ENCODE measurements at places on chromosomes 3 and 15. TPM values are rescaled to one million over a fixed set of nuclear protein-coding genes. Genes with fewer than 3 reads are reported as not detected.

- H3K27me3 ChIP-seq = no peaks in the 10 kb centered on the region
- no peaks in the 10 kb centered on the region for H3K4me1 ChIP-seq
- H3K36me3 ChIP-seq = no peaks in the 10 kb centered on the region
- H3K27ac ChIP-seq = no peak overlapping the region
- H3K4me3 ChIP-seq = no peak overlapping the region
Observed at GRCh38 chr3:56042326-56042951, 425.8 kb downstream of the ERC2 start.

- H3K27ac ChIP-seq = no peak overlapping the region
- no peak overlapping the region for H3K4me3 ChIP-seq
- no peaks in the 10 kb centered on the region for H3K36me3 ChIP-seq
- no peak for DNase-seq
- no peaks in the 10 kb centered on the region for H3K4me1 ChIP-seq
Observed at GRCh38 chr3:9271903-9272302, 22.5 kb upstream of the SRGAP3 start.

DNA sequence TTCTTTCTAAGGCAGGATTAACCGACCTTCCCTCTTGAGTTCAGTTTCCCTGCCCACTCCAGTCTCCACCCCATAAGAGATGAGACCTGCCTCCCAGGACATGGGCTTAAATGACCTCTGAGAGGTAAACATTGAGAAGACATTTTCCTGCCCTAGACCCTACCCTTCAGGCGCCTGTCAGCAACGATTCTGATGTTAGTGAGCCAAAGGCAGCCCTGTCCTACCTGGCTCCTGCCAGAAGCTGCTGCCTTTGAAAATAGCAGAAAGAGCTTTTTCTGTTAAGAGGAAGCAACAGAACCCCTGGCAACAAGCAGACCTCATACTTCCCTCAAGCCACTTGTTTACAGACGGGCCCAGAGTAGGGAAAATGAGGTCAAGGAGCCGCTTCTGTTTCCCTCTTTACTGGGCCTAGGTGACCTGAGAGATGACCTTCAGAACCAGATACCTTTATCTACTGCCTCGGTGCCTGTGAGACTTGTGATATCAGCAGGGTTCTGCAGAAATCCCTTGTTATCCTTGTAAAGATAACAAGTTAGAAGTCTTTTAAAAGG lies 52.0 kb downstream of the CD200R1L start:
- H3K4me3 ChIP-seq = no peak overlapping the region
- no peaks in the 10 kb centered on the region for H3K27me3 ChIP-seq
- no peak for DNase-seq
- H3K36me3 ChIP-seq = no peaks in the 10 kb centered on the region
- no peak overlapping the region for H3K27ac ChIP-seq

DUOXA2 gene
- not detected for total RNA-seq

BNC1 gene
- 3.1 TPM for total RNA-seq
